ENCODE measurements at places on chromosomes 2 and 18.

GRCh38 chr2:166117491-166117890 is 10.3 kb downstream of the SCN1A start:
- DNase-seq = no peak

GRCh38 chr2:138087751-138088593 is 123.7 kb downstream of the HNMT start:
- DNase-seq = no peak

- DNase-seq = no peak
Measured at GRCh38 chr2:236943068-236943467, 142.6 kb upstream of the COPS8 start.

- peak; percentile 55 for DNase-seq
Measured at GRCh38 chr2:69911985-69912563, 2.8 kb upstream of the MXD1 start.

DNA sequence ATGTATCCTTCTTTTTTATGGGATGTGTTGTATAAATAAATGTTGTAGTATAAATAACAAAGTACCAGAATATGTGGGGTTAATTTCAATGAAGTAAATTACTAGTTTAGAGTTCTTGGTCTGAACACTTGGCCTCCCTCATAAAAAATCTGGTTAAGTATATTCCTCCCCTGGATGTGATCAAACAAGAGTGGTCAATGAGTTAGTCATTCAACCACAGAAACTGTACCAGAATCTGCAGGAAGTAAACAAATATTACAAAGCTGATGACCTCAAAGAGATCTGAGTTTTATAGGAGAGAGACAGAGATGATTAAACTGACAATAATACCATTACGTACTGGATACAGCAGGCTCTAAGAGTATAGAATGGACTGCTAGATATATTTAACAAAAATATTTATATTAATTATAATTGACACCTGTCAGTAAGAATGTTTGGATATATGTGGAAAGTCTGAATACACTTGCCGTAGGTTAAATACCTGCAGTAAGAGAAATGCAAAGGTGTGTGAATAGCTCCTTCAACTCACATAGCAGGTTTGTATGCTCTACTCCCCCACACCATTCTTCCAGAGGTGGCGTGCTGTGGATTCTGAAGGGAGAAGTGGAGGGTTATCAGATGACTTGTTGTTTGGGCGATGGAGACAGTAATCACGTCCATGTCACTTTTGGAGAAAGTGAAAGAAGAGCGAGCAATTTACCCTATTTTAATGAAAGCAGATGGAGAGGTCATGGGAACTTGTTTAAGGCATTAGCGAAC is 108.3 kb upstream of the LRATD1 start:
- no peak for DNase-seq

DNA sequence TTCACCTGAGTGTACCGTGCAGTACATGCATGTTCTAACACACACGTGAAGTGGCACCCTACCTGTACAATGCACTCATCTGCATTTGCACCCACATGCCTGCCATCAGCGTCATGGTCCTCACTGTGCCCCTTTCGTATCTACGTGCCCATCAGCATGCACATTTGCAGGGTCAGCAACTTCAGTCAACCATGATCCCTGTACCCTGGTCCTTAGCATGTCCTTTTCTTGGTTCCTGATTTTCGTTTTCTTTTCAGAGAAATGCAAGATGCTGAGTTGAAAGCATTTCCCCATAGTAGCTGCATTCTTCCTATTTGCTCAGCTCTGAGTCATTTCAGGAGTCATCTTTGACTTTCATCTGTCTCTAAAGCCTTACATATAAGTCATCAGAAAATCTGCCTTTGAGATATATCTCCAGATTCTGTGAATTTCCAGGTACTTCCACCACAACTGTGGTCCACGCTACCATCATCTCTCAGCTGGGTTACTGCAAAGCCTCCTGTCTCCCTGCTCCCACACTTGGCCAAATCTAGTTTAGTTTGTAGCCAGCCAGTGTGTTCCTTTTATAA is 14.7 kb upstream of the PUM2 start:
- DNase-seq = no peak

DNA sequence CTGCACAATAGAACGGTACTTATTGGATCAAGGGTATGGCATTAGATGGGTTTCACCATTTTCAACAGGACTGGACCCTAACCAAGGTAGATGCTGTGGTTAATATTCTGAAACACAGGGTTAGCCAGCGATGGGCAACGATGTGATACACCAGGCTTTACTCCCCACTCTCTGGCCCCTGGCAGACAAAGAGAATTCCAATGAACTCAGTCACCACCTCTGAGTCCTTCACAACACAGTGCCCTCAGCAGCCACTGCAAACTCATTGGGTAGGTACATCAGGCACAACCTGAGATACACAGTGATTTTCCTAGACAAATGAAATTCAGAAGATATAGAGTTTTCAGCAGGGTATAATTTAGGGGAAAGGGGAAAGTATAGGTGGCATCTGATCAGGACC is 634.5 kb downstream of the ZEB2 start:
- DNase-seq = no peak

GRCh38 chr2:144495227-144496091 is 24.5 kb downstream of the ZEB2 start:
- no peak for DNase-seq

DNA sequence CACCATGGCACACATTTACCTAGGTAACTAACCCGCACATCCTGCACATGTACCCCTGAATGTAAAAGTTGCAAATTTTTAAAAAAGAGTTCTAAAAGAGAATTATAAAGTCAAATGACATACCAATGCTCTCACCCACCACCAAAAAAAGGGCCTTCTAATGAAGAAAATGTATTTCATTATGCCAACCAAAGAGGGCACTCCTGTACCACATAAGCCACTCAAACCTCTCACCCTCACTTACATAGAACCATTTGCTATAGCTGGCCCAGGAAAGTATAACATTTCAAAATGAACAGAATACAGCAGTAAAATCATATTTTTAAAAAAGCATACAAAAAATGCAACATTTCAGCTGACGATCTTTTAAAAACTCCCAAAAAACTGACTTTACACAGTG is 241.5 kb upstream of the PKDCC start:
- peak; percentile 2 for DNase-seq

DNA sequence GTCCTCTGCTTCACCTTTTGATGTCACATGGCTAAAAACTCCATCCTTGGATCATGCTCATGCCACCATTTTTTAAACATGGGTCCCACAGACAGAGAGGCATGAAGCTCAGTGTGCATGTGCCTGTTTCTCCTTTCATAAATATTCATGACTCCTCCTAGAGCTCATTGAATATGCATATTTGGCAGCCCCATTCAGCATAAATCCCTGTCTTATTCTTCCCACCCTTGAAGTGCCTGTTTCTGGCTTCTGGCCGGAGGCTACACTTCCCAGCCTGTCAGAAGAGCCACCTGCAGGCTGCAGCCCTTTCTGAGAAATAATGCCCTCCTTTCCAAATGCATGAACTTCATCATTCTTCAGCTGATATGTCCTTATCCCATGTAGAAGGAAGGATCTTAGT is 109.7 kb downstream of the LDLRAD4 start:
- DNase-seq = no peak

DNA sequence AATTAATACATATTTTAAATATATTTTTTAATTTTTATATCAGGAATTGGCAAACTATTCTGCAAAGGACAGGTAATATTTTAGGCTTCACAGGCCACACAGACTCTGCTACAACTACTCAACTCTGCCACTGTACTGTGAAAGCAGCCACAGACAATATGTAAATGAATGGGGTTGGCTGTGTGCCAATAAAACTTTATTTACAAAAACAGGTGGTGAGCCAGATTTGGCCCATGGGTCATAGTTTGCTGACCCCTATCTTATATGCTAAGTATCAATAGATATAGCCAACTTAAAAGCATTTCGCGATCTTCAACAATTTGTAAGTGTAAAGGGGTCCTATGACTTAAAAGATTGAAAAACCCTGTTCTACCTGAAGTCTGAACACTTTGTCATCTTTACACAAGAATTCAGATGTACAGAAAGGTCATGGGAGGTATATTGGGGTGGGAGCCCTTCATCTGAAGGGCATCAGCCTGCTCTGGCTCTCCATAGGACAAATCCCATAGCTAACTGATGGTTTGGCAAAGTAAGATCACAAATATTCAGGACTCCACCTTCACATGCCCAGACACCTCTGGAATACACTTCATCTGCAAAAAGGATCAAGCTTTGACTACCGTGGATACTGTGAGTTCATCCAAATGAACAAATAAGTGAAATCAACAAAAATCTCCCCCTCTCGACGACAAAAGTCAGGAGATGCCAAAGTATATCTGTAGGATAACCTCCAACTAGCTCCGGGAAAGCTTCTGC is 65.9 kb downstream of the C1D start:
- no peak for DNase-seq

DNA sequence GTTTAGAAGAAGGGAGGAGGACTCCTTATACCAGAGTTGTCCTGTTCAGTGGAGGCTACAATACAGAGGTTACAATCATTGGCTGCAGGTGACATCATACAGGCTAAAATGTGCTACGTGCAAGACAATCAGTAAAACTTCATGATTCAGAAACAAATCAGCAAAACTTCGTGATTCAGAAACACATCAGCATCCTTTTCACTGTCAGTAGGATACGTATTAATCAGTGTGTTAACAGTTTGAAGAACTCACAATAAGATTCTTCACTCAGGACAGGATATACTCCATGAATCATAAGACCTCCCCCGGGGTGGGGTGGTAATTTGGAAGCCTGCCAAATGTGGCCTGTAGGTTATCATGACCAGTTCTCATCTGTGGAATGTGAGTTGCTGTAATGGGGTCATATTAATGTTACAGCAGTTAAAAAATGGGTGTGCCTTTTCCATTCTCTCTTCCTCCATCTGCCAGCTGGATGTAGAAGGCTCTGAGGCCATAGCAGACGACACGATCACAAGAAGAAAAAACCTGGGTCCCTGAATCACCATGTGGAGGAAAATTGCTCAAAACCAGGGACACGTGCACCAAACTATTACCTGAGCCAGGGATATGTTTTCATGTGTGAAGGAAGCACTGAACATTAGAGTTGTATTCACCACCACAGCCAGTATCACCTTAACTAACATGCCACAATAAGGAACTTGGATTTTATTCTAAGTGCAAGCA is 134.8 kb upstream of the CREB1 start:
- no peak for DNase-seq

DNA sequence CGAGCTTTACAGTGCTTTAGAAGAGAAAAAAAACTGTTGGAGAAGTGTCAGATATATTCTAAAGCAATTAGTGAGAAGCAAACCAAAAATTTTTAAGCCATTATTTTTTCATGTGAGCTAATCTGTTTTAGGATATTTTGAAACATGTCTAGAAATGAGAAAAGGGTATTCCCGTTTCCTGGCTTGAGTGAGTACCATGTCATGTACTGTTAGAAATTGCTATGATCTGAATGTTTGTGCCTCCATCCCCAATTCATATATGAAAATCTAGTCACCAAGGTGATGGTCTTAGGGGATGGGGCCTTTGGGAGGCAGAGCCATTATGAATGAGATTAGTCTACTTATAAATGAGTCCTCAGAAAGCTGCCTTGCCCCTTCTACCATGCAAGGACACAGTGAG is 493.3 kb upstream of the GCFC2 start:
- DNase-seq = no peak

- DNase-seq = peak; percentile 13
Measured at GRCh38 chr2:124025891-124026434, 876 bp downstream of the CNTNAP5 start.

GRCh38 chr2:173654161-173654895 is 299.7 kb downstream of the CDCA7 start:
- DNase-seq = no peak

DNA sequence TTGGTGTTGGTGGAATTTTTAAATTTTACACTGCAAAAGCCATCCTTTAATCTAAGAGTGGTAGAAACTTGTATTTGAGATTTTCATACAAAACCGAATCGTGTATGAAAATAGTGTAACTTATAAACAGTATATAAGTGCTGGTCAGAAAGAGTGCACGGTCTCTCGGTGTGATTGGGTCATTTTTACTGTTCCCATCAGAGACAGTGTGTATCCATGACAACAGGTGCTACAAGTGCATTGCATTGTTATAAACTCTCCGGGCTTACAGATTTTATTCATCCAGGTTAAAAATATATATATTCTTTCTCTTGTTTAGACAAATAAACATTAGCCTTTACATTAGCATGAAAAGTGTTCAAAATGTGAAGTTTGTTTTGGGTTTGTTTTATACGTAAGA is 721.9 kb downstream of the METTL4 start:
- no peak for DNase-seq

DNA sequence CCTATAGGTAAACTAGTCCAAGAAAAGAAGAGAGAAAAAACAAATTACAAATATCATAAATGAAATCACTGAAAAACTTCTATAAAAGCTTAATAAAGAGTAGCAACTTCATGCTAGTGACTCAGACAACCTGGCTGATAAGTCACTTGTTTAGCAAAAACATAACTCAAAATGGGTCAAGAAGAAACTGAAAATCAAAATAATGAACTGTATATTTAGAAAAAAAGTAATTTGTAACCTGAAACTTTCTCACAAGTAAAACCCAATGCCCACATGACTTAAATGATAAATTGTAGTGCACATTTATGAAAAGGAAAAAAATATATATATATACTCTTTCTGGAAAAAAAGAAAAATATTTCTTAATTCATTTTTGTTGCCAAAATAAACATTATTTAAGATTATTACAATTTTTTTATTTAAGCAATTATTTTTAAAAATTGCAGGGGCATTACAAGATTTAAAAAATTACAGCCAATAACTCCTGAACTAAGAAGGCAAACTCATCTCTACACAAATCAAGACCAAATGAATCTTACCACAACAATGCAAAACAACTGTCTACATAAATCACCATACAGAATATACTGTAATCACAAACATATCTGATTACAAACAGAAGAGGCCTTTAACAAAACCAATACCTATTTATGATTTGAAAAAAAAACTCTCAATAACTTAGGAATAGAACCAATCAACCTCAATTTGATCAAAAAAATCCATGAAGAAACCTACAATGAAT is 406.3 kb downstream of the CDH7 start:
- DNase-seq = no peak

DNA sequence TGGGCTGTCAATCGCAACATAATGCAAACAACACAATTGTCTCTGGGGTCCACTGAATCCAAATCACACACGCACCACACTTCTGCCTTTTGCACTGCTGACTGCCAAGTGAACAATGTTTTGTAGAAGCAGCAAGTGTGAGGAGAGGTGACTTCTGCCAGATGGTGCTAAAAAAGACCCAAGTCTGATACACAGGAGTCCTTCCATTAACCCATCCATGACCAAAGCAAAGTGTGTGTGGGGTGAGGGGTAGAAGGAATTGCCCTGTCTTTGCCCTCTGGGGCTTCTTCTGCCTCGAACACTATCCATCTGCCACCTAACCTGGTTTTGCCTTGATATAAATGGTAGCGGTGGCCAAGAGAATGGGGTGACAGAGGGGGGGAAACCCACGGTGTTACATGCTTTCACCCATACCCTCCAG is 50.0 kb downstream of the C2orf42 start:
- DNase-seq = no peak

DNA sequence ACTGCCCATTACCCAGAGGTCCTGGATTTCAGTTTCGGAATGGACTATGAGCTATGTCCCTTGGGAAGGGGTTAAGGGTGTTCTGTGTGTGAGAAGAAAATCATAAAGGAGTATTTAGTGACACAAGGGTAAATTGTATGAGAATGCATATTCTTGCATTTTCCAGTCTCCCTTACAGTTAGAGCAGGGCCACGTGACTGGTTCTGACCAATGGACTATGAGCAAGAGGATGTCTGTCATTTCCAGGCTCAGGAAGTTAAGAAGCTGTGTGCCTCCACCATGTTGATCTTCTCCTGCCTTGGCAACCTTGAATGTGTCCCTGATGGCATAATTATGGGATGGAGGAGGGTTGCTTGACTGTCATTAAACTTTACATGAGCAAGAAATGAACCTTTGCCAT is 94.9 kb downstream of the DHRS9 start:
- DNase-seq = no peak

Measured in H7 (cell line).